ENCODE measurements at places on chromosomes 1 and 21.

DNA sequence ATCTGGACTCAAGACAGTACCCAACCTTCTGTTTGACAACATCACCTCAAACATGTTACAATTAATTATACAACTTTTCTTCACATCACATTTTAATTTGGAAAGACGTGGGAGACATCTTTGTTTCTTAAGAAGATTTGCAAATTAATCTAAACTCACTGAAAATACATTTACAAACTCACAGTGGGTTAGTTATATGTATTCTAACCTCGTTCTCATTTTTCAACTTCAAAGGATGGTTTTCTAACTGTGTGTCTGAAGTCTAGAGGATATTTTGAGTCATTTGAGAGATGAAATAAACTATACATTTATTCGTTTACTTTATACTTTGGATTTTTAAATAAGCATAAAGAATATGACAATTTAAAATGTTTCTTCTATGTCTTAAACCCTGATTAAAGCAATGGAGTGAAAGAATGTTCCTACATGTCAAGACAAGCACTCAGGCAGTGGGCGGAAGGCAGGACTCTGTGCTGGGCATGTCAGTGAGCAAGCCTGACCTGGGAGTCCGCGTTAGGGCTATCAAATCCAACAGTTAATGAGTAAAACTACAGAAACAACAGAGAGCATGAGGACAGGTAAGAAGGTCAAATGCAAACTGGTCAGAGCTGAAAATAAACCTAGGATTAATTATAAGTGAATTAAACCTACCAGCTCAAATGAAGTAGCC is 76.5 kb upstream of the CTTNBP2NL start:
- no peak for DNase-seq

DNA sequence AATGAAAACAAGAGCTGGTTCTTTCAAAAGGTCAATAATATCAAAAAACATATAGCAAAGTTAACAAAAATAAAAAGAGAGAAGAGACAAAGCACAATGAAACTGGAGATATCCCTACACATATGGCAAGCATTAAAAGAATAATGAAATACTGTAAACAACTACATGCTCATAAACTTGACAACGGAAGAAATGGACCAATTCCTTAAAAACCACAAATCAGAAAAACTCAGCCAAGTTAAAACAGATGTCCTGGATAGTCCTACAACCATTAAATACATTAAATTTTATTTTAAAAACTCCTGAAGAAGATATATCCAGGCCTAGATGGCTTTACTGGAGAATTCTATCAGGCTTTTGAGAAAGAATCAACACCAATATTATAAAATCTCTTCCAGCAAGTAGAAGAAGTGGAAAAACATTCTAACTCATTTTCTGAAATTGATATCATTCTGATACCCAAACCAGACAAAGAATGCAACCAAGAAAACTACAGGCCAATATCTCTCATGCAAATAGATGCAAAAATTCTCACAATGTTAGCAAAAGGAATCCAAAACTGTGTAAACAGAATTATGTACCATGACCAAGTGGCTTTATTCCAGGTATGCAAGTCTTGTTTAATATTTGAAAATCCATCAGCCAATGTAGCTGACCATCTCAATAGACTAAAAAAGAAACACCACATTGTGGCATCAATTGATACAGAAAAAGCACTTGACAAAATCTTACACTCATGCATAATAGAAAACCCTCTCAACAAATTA is 56.1 kb upstream of the LRRC7 start:
- no peak for DNase-seq

DNA sequence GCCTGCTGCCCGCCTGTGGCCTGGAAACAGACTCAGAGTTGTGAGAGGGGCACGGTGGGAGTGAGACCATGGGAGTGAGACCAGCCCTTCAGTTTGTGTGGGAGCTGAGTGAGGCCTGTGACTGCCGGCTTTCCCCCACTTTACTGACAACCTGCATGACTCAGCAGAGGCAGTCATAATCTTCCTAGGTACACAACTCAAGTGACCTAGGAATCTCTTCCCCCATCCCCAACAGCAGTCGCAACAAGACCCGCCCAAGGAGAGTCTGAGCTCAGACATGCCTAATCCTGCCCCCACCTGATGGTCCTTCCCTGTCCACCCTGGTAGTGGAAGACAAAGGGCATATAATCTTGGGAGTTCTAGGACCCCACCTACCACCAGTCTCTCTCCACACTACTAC is 44.2 kb downstream of the KLHL20 start:
- no peak for DNase-seq

DNA sequence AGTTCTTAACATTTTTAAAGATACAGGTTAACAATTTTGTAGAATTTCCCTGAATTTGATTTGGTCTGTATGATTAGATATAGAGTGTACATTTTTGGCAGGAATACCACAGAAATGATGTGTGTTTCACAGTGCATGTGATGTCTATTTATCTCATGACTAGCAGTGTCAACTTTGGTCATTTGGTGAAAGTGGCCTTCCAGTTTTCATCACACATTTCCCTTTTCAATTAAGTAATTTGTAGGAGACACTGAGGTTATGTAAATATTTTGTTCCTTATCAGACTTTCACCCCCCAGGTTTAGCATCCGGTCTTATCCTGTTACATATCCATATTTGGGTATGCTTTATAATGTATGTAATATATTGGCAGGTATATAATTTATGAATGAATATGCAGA is 41.8 kb downstream of the MAP3K7CL start:
- peak; percentile 73 for DNase-seq

DNA sequence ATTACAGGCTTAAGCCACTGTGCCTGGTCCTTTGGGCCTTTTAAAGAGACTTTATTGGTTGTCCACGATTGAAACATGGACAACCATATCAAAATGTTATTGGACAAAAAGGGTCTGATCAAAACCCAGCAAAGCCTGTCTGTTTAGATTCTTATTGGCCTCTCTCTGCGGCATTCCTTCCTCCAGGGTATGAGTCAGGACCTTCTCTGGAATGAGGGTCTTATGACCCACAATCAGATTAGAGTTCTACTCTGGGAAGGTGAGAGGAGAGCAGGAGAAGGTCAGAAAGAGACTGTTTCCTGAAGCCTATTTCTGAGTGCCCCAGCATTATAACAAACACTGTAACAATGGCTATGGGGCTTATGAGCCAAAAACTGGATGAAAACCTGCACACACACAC is 7.9 kb downstream of the LURAP1 start:
- no peak for DNase-seq

GRCh38 chr1:236552901-236553300 is 29.1 kb downstream of the LGALS8 start:
- DNase-seq = no peak

Measured in suppressor macrophage treated with lipopolysaccharide for 4 hours (primary cell).